Globus pallidus (tissue), 1 donor: ENCODE measurements at places on chromosomes 6 and 20.

GRCh38 chr20:49937027-49937929 lies 1.1 kb downstream of the RNF114 start:
- DNase-seq = no peak

- DNase-seq = no peak
Measured at GRCh38 chr6:17469006-17469832, 75.8 kb downstream of the CAP2 start.

DNA sequence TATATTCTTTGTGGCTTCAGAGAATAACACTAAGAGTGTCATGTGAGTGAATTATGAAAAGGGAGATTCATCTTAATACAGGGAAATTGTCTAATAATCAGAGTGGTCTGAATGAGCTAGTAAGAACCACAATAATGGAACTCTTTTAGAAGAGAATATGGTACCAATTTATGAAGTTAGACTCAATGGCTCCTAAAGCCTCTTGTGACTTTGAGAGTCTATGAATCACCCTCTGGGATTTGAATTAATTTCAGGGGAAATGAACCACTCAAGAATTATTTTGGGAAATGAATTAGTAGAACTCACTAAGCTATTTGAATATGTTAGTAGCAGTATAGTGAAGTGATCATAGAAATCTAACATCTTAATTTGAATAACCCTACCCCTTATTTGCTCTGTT lies 14.3 kb downstream of the PCMT1 start:
- no peak for DNase-seq

DNA sequence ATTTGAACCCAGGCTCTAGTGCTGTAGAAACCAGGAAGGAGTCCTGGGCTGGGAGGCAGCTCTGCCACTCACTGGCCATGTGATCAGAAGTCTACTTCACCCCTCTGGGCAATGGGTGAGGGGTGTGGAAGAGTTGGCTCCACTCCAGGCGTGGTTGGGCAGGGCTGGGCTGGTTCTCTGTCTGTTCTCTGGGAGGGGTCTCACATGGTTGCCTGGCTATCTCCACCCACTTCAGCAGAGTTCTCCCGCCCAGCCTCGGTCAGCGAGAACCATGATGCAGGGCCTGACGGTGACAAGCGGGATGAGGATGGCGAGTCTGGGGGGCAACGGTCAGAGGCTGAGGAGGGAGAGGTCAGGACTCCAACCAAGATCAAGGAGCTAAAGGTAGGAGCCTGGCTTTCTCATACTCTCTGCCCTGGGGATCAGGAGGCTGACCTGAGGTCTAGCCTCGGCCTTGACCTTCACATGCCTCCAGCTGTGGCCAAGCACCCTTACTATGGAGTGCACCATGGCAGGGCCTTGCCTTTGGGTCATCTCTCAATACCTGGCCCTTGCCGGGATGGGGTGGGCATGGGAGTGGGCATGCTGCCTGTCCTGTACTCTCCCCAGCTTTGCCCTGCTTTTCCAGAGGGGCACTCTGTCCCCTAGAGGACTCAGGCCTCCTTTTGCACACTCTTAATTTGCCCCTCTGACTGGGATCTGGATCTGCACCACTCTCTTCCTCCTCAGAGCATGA lies 39.6 kb downstream of the EPB41L1 start:
- DNase-seq = no peak

GRCh38 chr20:10322073-10323012 lies 103.7 kb downstream of the SNAP25 start:
- DNase-seq = no peak

GRCh38 chr6:87784051-87784450 lies 82.0 kb upstream of the AKIRIN2 start:
- no peak for DNase-seq

- no peak for DNase-seq
Measured at GRCh38 chr6:12594530-12594893, 122.1 kb upstream of the PHACTR1 start.

DNA sequence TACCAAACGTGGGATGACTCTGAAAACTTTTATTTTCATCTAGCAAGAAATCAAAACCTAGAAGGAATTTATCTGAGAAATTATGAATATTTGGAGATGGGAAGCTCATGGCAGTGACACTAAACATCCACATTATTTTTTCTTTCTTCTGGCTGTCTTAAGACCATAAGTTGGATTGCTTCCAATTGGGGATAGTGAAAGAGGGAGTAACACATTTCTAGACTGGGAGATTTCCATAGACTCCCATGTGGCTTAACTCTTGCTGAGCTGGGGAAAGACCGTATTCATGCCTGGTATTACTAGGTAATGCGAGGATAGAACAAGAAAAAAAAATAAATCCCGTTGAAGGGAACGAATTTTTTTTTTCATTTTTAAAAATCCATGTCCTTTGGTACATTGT lies 120.0 kb downstream of the UTRN start:
- DNase-seq = no peak

GRCh38 chr20:6744805-6745204 lies 22.7 kb upstream of the BMP2 start:
- DNase-seq = no peak

GRCh38 chr6:130577178-130577919 lies 211.5 kb downstream of the TMEM200A start:
- DNase-seq = no peak

DNA sequence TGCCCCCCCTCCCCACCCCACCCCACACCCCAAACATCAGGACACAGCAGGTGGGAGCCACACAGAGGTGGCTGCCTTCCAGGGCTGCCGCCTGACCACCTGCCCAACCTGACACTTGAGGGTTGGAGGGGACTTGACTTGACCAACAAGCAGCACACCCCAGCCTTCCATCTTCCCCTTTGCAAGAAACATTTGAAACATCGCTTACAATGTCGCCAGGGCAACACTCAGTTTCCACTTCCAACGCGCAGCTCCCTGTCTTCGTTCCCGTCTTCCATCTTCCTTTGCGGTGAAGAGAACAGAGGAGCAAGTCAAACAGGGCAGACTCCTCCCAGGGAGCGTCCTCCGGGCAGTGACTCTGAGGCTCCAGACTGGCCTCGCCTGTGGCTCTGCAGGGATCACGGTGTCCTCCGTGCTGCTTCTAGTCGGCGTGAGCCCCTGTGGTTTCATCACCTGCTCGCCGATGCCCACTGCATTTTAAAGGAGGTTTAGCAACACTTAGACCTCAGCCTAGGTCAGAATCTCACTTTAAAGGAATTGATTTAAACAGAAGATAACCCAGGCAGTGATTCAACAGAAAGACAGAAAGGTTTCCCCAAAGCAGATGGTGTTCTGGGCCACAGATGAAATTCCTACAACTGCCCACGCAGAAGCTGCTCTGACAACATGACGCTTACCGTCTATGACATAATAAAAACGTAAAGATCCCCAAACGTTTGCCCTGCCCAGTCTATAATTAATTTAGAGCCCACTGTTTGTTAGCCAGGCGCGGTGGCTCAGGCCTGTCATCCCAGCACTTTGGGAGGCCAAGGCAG lies 130.8 kb downstream of the TAF4 start:
- no peak for DNase-seq

GRCh38 chr6:128064540-128064895 lies 163.7 kb upstream of the THEMIS start:
- no peak for DNase-seq

DNA sequence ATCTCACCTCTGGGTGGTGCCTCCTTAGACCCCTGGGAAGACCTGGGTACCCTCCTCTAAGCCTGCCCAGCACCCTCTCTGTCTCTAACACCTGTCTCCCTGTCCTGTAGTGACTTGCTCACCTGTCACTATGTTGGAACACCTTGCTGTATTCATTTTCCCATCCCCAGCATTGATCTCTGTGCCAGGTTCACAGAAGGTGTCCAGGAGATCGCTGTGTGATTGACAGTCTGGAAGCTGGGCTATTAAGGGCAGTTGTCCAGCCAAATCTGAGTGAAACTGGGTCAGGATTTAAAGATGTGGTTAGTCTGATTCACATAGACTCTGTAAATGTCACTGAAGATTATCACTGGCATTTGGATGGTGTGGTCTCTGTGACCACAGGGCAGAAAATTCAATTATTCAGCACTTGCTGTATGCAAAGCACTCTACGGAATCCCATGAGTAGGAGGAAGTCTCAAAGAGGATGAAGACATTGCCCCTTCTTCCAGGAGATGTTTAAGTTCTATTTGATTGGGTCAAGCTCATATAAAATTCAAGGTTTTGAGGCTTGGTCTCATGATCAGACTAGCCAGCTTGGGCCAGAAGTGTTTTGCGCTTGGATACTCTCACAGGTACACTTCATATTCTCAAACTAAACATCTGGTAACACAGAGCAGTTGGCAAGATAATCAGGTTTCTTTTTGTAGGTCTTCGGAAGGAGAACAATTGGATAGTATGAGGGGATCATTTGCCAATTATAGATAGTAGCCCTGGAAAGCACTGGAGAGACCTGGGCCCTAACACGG lies 57.8 kb upstream of the TAGAP start:
- no peak for DNase-seq

GRCh38 chr6:157392927-157393668 lies 12.1 kb downstream of the ZDHHC14 start:
- DNase-seq = no peak

GRCh38 chr6:45827952-45828530 lies 187.6 kb downstream of the CLIC5 start:
- no peak for DNase-seq

- no peak for DNase-seq
Measured at GRCh38 chr6:110662490-110663211, 152.6 kb downstream of the CDK19 start.

DNA sequence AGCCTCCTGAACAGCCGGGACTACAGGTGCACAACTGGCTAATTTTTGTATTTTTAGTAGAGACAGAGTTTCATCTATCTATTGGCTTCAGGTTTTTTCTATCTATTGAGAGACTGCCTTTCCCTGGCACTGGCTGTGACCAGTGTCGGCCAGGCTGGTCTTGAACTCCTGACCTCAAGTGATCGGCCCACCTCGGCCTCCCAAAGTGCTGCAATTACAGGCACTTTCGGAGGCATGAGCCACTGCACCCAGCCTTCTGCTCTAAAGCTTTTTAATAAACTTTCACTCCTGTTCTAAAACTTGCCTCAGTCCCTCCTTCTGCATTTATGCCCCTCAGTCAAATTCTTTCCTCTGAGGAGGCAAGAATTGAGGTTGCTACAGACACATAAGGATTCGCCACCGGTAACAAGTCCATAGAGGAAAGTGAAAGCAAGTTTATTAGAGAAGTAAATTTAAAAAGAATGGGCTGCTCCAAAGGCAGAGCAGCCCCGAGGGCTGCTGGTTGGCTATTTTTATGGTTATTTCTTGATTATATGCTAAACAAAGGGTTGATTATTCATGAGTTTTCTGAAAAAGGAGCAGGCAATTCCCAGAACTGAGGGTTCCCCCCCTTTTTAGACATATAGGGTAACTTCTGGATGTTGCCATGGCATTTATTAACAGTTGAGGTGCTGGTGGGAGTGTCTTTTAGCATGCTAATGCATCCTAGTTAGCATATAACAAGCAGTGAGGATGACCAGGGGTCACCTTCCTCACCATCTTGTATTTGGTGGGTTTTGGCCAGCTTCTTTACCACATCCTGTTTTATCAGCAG lies 44.8 kb upstream of the RNGTT start:
- no peak for DNase-seq

DNA sequence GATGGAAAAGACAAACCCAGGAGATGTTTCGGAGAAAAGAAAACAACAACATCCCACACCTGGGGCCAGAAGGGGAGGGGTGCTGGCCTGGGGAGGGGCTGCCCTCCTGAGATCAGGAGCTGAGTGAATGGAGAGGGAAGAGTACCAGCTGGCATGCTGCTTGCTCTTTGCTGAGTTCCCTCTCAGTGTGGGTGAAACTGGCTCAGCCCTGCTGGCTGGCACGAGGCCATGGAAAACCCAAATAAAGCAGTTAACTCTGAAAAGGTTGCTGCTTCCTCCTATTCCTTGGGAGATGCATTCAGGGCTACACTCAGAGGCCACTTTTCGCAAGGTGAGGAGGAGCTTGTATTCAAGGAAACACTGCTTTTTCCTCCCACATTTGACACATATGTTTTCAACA lies 8.0 kb upstream of the KCNK16 start:
- no peak for DNase-seq

DNA sequence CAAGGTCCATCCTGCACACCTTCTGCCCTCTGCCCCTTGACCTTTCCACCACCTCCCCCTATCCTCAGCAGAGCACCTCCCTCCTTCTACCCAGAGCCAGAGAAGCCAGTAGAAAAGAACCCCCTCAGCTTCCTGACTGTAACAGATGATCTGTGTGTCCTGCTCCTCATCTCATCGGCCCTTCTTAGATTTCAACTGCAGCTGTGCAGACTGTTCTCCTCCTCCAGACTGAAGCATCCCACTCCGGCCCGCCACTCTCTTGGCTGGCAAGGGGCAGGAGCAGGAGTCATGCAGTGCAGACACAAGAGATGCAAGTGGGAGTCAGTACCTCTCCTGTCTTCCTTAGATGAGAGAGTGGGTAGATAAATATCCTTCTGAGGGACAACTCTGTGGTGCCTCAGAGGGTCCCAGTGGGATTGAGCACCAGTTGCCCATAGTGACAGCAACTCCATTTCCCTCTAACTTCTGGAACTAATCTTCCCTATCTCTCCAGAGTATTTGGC lies 163.5 kb upstream of the MLN start:
- DNase-seq = no peak

DNA sequence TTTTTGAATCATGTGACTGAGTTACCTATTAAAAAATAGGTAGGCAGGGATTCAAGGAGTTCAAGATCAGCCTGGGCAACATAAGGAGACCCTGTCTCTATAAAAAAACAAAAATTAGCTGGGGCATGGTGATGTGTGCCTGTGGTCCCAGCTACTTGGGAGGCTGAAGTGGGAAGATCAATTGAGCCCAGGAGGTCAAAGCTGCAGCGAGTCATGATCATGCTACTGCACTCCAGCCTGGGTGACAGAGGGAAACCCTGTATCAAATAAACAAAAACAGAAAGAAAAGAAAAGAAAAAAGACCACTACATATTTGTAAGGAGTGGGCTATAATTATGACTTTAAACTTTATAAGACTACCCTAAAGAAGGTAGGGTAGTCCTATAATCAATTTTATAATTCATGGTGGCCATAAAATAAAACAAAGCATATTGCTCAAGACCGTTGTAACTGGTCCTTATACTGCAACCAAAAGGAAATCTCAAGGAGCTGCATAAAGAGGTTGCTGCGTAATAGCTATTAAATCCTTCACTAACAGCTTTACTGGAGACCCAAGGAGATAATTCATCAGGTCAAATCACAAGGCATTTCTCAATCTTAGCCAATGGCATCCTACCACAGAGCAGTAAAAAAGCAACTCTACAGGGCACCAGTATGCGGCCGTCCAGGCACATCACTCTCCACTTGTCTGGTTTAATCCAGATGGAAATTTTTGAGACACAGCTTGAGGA lies 13.5 kb downstream of the PIGU start:
- no peak for DNase-seq
